ENCODE measurements at places on chromosomes 11 and 22.

GRCh38 chr11:18608376-18608775 is 8.8 kb downstream of the MISFA start:
- DNase-seq = no peak

DNA sequence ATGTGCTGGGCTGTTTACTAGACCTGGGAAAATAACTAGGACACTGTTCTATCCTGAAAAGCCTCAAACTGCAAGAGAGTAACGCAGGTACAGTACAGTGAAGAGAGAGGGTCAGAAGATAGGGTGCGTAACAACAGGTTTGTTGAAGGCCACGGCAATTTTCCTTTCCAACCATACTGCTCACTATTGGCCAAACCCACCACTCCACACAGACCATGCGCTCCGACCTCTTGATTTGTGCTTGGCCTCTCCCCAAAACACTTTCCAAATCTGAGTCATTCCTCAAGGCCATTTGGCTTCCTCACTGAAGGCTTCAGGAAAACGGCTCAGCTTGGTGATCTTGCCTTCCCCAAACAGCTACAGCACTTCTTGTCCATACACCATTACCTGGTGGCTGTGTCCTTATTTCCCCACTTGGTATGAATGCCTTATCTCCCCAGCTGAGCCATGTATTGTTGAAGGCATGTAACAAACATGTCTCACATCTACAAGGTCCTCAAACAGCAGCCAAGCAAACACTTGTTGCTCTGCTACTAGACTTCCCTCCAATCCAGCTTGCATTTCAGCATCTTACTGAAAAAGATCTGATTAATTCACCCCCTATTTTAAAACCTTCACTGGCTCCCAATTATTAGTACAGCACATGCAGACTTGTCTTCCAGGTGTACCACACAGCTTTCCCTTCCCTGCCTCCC is 40.9 kb downstream of the TCF20 start:
- no peak for DNase-seq

GRCh38 chr22:23269441-23270211 is 89.3 kb downstream of the BCR start:
- no peak for DNase-seq

DNA sequence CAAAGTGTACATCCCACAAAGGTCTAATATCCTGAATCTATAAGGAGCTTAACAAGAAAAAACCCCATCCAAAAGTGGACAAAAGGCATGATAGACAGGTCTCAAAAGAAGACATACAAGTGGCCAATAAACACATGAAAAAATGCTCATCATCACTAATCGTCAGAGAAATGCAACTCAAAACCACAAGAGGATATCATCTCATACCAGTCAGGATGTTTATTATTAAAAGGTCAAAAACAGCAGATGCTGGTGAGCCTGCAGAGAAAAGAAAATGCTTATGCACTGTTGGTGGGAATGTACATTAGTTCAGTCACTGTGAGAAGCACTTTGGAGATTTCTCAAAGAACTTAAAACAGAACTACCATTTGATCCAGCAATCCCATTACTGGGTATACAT is 12.7 kb downstream of the LGALS12 start:
- DNase-seq = no peak

- no peak for DNase-seq
Observed at GRCh38 chr11:115745610-115746512, 241.6 kb upstream of the CADM1 start.

DNA sequence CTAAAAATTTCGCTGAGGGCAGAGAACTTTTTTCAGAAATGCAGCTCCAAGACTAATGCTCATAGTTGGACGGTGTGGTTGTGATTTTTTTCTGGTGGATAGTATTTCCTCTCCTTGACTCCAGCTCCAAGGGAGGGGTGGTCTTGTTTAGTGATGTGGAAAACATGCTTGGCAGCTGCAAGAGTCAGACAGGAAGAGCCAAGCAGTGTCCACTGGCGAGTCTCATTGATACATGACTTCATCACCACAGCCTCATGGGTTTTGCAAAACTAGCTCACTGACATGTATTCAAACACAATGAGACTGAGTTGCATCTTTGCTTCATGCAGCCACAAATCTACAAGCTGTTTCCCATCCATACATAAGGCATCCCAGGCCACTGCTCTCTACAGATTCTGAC is 7.3 kb upstream of the KCNJ1 start:
- DNase-seq = no peak

DNA sequence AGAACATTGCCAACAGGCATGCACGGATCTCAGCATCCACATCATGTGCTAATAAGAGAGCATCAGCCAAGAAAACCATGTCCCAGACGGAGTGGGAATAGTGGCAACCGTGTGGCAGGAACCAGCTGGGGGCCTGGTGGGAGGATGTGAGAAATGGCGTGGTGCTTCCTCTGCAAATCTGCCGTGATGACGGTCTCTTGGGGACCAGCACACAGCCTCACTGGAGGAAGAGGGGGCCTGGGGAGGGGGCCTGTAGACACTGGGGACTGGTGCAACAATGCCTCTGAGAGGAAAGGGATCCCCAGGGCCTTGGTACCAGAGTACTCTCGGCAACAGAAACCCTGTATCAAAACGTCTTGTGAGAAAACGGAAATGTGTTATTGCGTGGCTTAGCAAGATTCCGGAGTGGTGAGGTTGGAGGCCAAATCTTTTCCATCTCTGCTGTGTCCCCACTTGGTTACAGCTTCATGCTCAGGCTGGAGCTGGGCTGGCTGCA is 154.3 kb upstream of the TBCEL start:
- no peak for DNase-seq

GRCh38 chr11:66420671-66421476 is at the start of gene NPAS4:
Gene NPAS4 (plus strand): TSS chr11:66421035. CDS start chr11:66421180, 145 bp downstream.
- no peak for DNase-seq

DNA sequence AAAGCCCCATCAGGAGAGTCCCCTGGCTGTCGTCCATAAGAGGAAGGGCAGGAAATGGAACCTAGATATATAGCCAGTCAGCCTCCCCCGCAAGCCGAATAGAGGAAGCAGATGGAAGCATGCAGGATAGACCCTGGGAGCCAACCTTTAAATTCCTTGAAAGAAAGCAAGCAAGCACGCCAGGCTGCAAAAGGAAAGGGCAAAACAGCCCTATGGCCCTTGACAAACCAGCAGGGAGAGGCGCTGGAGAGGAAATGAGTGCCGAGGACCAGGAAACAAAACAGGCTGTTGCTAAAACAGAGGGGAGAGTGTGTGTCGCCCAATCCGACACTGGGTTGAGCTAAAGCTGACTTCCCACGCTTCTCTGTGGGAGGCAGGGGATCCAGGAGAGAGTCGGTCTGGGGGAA is 203.5 kb upstream of the MTNR1B start:
- DNase-seq = peak; percentile 14

DNA sequence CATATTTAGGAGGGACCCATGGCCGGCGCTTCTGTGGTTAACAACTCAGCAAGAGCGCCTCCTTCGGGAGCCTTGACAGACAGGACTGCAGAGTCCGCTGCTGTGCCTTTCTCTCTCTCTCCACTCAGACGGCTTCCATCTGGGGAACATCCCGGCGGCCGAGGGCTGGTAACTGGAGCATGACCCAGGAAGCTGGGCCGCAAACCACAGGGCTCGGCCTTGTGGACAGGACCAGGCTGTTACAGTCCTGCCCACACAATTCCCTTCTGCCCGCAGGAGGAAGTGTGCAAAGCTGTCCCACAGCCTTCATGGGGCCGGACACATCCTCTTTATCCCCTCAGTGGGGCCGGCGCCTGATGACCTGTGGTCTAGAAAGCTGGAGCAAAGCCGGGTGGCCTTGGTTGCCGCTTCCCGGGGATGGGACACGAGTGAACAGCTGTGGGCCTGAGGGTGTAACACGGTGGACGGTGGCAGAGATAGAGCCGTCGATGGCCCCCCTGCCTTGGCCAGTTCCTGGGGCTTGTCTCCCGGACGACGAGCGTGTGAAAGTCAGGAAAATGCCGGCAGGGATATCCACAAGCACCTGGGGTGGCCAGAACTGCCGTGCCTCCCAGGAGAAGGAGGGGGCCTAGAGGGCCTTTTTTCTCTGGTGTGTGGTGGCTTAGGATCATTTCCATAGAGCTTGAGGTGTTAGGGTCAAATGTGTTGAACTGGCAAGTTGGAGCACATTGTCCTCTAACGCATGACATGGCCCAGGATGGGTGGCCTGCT is 50.1 kb downstream of the FBLN1 start:
- DNase-seq = no peak

GRCh38 chr22:25903294-25903693 is 161.3 kb downstream of the MYO18B start:
- no peak for DNase-seq

DNA sequence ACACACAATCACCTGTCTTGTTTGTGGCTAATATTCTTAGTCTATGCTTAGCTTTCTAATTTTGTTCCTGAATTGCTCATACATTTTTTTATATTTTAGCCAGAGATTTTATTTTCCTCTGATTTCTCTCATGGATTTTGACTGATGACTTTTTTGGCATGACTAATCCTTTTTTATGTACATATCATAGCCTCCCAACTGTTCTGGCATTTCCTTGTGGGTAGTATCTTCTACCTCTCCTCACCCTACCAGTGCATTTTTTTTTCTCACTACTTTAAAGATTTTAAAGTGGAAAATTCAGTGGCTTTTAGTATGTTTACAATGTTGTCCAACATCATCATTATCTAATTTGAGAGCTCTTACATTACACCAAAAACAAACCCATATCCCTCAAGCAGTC is 84.4 kb upstream of the TENM4 start:
- no peak for DNase-seq

GRCh38 chr11:64092761-64093136 is 57.0 kb downstream of the FLRT1 start:
- DNase-seq = no peak
